ENCODE measurements at places on chromosomes 2 and 18.

DNA sequence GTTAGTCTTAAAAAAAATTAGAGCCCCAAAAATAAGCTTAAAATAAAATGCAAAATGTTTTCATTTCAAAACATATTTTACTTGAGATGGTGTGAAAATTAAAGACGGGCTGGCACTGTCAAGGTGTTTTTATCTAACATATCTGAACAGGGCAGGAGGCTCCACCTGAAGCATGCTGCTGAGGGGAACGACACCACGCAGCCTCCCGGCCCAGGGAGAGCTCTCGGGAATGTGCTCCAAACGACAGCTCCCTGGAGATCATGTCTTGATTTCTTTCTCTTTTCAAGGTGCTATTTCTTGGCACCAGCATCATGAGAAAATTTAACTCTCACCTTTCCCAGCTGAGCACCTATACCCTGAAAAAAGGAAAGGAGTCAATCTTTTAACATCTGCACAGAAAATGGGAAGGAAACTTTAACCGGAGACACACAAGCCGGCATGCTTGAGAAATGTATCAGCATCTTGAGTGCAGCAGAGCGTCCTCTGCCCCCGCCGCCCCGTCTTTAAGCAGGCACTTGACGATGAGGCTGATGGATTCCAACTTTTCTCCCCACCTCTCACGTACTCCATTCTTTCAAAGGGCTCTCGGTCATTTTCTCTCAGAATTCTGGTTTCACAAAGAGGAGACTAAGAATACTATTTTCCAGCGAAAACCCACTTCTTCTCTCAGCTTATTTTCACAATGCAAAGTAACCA lies 56.6 kb downstream of the EIPR1 start:
- no peak for DNase-seq

GRCh38 chr2:173278794-173279526 lies 75.7 kb upstream of the CDCA7 start:
- DNase-seq = no peak

DNA sequence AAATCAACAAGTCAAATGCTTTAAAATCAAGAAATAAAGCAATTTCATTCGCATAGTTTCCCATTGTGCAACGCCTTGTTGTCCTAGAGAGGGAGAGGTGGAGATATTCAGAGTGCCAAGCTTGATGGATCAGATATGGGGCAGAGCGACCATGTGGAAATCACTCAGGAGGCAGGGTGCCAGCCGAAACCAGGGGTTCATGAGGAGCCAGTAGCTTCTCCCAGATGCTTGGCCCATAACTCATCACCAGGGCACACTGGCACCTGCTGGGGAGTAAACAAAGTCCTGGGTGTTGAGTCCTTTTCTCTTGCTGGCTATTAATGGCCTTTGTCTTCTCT lies 53.0 kb upstream of the ASAP2 start:
- no peak for DNase-seq

DNA sequence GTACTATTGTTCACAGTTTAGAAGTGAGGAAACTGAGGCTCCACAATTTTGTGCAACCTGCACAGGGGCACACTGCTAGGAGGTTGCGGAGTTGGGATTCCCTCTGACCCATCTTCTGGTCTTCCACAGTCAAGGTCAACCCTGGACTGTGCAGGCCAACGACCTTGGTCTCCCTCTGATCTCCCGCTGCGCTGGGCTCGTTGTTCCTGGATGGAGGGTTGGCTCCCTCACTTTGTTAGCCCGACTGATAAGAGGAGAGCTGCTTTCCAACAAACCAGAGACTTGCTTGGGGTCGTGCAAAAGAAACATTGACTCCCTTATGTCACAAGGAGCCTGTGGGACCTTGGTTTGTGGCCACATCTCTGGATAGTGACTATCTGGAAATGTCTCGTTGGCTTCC lies 187.6 kb downstream of the MYCN start:
- DNase-seq = no peak

DNA sequence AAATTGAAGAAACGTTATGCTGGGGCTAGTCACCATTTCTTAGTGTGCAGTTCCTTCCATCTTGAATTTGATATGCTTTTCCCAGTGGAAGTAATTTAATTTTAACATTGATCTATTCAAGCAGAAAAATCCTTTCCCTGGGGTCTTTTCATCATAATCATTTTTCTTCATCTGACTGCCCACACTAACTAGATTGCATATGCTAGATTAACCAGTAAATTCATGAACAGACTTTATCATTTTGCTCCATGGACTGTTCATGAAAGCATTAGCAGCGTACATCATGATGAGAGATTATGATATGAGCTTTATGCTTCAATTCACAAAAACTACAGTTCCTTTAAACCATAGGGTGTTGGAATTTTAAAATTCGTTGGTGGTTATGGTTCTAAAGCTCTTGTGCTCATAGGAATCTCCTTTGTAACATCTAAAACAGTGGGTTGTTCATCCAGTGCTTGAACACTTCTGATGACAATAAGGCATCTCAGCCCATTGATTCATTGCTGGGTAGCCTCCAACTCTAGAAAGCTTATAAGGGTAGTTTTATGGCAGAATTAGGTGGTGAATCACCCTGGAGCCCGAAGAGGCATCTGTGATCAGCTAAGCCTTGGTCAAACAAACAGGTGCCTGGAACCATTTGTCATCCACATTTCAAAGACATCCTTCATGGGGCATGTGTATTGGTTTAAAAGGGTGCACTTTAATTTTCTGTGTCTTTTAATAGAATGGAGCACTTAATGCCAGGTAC lies 77.2 kb upstream of the NDUFV2 start:
- DNase-seq = no peak

- DNase-seq = no peak
These were observed 6.9 kb downstream of the ABCG5 start for GRCh38 chr2:43831543-43832294.

- DNase-seq = no peak
These were observed 52.6 kb downstream of the ATIC start for GRCh38 chr2:215364157-215365155.

GRCh38 chr2:215793747-215794595 lies 219.4 kb downstream of the MREG start:
- peak; percentile 6 for DNase-seq

DNA sequence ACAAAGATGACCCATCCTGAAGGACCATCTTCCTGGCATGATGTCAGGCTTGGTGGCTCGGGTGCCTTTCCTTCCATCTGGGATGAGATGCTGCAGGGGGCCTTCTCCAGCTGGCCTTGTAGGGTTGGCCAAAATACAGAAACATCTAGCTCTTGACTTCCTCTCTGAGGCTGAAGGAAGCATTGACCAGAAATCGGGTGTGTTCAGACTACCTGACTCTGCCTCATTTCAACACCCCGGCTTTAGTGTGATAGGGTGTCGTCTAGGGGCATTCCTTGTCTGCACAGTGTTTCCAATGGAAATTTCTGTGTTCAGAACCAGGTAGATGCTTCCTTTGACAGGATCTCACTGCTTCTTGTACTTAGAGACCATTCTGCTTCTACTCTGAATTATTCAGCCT lies 115.7 kb upstream of the SPRED2 start:
- DNase-seq = no peak

- DNase-seq = no peak
These were observed 1.2 kb downstream of the ERMN start for GRCh38 chr2:157324331-157324843.

DNA sequence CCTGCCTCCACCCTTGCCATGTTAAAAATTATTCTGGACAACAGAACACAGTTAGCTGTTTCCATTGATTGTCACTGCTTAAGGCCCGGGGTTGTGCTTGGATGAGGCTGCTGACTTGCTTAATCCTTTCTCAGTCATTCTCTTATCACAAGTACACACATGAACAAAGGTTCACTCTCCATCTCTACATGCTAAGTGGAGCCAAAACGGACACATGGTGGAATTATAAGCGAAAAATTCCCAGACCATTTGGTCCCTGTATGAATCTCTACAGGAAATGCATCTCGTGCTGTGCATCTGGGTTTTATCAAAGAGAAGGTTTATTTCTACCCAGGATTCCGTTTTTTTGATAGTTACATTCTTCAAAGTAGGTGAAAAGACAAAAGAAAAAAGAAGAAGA lies 177.5 kb upstream of the ETAA1 start:
- DNase-seq = no peak

- DNase-seq = no peak
These were observed 40.8 kb upstream of the PTMA start for GRCh38 chr2:231667496-231667895.

DNA sequence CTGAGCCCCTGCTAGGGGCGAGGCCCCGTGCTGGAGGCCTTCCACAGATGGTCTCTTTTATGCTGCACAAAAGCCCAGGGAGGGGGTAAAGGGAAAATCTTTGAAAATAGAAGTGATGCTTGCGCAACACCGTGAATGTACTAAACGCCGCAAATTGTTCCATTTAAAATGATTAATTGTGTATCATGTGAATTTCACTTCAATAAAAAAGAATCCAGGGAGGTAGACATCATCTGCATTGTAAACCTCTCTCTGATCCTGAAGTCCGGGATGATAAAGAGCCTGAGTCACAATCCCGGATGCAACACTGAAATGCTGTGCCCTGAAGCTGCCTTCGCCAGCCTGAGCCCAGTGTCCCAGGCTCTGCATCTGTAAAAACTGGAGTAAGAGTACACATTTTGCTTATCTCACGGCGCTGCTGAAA lies 107.7 kb upstream of the PPP1CB start:
- no peak for DNase-seq

DNA sequence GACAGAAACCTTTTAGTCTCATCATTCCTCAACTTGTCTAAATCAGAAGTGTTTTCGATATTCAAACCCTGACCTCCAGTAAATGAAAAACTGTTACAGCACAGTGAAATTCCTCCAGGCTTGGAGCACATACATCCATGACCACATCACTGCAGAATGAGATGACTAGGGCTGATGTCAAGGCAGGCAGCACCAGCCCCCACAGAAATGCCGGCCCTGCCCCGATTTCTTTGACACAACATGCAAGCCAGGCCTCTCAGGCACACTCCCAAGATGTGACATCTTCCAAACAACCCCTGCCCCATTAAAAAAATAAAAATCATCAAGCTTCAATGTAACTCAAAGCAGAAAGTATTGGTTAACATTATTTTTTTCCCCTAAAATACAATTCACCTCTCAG lies 103.3 kb downstream of the CTAGE1 start:
- no peak for DNase-seq

DNA sequence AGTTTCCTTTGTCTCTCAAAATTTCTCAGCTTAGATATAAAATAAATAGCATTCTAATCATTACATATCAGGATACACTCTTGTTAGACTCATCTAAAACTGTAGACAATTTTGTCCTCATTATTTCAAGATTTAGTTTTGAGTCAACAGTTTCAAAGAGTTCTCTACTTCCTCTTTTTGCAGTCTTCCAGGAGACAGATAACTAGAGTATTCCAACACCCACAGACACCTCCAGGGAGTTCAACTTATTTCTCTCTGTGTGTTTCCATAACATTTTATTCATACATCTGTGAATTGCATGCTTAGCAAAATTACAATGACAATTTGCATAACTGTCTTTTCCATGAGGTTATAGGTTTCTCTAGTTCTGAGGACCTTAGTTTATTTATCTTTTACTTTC lies 166.6 kb upstream of the HNMT start:
- DNase-seq = no peak

DNA sequence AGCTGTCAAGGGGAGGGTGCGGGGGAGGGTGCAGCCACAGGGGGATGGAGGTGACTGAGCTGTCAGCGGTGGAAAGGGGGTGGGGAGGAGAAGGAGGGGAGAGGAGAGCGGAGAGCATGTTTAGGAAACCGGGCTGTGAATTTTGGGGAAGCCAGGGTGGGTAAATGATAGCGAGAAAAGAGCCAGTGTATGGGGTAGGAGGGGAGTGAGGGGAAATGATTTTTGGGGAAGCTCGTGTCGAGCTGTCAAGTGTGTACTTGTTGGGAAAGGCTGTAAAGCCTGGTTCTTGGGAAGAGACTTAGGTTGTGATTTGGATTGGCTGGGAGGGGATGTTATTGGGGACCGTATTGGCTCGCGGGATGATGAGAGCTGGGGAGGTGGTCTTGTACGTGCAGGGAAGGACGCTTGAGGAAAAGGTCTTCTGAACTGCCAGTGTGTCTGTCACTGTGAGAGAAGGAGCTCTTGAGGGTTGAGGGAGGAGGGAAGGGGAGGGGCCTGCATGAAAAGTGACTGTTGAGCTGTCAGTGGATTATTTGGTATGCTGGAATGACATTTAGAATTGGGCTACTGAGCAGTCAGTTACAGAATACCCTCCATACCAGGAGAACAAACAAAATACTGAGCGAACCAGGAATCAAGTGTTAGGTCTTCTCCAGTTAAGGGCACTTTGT lies 1.0 kb downstream of the UBR3 start:
- DNase-seq = peak; percentile 53

DNA sequence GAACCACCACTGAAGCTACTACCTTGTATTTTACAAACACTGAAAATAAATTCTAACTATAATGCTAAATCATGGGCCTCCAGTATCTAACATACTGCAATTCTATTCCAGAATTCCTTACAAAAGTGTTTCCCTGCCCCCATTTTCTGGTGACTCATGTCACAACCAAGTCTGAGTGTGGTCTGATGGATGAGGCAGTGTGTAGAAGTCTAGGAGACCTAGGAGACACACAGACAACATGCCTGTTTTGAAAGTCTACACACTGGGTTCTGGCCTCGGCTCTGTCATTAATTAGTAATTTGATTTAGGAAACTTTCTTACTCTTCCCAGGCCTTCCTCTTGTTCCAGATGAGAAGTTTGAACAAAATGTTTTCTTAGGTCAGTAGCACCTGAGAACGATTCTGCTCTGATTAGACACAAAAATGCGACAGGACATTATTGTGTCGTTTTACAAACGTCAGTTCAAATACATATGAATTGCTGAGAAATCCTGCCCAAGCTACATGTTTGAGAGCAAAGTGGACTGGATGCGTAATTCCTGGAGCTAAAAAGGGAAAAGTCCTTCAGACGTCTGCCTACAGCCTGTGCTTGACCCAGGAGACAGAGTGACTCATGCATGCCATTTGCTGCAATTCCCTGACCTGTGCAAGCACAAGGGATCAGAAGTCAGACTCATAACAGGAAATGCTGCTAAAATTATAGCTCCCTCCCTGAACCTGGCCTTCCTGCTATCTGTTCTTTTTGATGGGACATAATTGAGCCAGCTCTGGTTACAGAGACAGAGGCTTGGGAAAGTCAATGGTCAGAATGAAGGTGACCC lies 494.4 kb downstream of the SOX11 start:
- DNase-seq = no peak

GRCh38 chr18:63878343-63878742 lies 9.2 kb upstream of the SERPINB2 start:
- no peak for DNase-seq

DNA sequence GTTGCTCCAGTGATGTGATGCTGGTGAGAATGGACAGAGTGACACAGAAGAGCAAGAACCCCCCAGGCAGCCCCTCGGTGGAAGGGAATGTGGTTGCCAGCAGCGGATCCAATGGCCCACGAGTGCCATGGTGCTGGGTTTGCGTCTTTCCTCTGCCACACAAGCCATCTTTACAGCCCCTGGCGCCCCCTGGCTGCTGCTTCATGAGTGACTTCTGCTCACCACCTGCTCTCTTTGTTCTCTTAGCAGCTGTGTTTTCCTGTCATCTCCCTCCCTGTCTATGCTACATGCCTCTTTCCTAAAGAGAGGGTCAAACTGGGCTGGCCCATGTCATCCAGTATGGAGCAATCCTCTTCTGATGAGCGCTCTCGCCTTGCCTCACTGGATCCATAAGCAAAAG lies 300.0 kb upstream of the SMIM21 start:
- no peak for DNase-seq

- no peak for DNase-seq
These were observed 139.5 kb upstream of the SETBP1 start for GRCh38 chr18:44541159-44541558.

GRCh38 chr2:199631129-199631528 lies 173.4 kb upstream of the SATB2 start:
- no peak for DNase-seq

GRCh38 chr2:6352906-6353515 lies 512.7 kb downstream of the CMPK2 start:
- no peak for DNase-seq

- no peak for DNase-seq
These were observed 60.0 kb downstream of the RNF144A start for GRCh38 chr2:6977113-6977741.
